ENCODE measurements at places on chromosomes 16 and 17.
A peak's percentile ranks its signal among the peaks of the same experiment; 100 is the strongest.

DNA sequence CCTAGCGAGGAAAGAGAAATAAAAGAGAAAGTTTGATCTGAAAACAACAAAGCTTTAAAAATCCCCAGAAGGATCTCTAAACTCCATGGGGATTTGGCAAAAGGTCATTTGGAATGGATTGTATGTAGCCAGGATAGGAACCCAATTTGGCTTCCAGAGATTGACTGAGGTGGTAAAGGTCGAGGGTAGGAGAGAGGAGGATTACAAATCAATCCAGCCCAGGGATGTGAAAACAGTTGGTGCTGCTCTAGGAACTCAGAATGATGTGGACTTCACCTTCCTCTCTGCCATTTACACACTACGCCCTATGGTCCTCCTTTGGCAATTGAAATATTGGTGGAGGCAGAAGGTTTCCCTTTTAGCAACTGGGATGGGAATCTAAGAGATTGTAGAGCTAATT lies 18.8 kb upstream of the SMIM36 start:
- no peak for DNase-seq

DNA sequence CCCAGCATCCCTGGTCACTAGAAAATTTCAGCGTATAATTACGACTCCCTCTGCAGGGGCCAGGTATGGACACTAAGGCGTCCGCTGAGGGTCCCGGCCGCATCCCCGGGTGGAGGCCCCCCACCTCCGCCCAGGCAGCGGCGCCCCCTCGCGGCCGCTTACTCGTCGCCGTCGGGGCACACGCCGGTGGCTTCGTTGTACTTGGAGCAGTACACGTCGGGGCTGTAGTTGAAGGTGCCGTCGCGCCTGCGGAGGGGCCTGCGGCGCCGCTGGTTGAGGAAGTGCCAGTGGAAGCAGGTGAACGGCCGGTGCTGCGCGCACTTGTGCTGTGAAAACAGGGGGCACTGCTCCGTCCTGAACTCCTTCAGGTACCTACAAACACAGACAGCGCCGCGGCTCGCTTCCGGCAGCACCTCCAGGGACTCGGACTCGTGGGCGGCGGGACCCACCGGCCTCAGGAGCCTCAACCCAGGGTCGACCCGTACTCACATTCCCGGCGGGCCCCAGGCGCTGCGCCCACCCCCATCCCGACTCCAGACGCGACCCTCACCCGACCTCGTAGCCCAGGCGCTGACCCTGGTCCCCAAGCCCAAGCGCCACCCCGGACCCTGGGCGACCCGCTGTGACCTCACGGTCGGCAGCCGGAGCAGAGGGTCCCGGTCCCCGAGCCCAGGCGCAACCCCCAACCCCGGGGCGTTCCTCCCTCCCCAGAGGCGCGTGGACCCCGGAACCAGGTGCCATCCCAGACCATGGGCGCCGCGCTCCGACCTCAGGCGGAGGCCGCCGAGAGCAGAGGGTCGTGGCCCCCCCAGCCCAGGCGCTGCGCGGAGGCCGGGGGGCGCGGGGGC lies 596 bp downstream of the UNKL start:
- peak; percentile 41 for DNase-seq

DNA sequence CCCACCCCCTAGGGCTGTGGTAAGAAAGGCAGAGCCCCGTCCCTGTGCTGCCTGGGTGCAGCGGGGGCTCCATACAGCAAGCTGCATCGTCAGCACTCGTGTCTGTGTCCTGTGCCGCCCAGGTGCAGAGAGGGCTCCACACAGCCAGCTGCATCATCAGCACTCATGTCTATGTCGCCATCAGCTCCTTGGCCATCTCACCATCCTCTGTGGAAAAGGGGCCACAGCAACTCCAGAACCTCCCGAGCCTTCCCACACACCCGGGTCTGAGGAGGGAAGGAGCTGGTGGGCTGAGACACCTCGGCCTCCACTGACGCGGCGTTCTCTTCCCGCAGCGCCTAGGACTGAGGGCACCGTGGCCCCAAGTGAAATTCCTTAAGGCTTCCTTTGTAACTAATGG lies 72.9 kb upstream of the CHMP6 start:
- no peak for DNase-seq

- no peak for DNase-seq
These were observed 55.0 kb upstream of the FA2H start for GRCh38 chr16:74829637-74830036.

- DNase-seq: no peak
These were observed 2.9 kb downstream of the ABI3 start for GRCh38 chr17:49213399-49213798.

DNA sequence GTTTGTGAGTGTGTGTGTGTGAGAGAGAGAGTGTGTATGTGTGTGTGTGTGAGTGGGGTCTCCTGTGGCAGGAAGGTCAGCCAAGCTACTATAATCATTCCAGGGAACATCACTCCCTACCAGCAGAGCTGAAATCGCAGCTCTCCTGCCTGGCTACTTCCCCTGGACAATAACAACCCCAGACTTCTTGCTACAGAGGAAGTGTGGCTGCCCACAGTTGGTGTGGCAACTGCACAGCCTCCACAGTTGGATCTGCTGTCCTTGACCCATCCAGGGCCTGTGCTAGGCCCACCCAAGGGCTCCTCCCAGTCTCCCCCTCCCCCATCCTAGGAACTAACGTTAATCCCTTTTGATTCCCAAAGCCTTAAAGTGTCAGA lies 1.5 kb downstream of the SLC13A5 start:
- DNase-seq: no peak

DNA sequence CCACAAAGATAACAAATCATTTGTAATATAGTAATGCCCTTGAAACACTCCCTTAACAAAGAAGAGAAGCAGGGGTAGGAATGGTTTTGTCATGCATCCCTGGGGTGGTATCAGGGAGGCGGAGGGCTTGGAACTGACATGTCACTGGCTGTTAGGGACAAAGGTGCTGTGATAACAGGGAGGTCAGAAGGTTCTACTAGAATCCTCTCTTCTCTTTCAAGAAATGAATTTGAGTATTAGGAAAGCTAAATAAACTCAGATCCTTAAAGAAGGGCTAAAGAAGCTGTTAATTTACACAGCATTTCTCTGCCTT lies 65.4 kb upstream of the ADAMTS18 start:
- DNase-seq: no peak

All from fibroblast of mammary gland (primary cell).